ENCODE measurements at places on chromosomes 12 and 14.

GRCh38 chr14:71246539-71246938 lies 339.3 kb downstream of the PCNX1 start:
- DNase-seq: peak; percentile 19

DNA sequence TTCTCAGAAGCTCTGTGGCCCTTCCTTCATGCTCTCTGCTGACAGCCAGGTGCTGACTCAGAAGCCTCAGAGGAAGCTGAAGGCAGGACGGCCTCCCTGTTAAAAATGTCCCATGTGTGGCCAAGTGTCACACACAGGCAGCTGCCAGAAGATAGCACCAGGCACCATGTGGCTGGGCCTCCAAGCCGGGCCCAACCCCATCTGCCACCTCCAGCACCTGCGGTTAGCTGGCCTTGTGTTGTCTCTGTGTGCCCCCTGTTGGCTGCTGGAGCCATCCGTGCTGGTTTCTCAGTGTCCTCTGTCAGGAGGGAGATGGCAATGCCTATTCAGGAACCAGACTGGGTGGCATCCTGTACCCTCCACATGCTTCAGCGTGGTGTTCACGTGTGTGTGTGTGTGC lies 63.2 kb downstream of the TSPAN11 start:
- DNase-seq: peak; percentile 36

- no peak for DNase-seq
Observed at GRCh38 chr14:95484296-95484695, 32.2 kb downstream of the SYNE3 start.

DNA sequence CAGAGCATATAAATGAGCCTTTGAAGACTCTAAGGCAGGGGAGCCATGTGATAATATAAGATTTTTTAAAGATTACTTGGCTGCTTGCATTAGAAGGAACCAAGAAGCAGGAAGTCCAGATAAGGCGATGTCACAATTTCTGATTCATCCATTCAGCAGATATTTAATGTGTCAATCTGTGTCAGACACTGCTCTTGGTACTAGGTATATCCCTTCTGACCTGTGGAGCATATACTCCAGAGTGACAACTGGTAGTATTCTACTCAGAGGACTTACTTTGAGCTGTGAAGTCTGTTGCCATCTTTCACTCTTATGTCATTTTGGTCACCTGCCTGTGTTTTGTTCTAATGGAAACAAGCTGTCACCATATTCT lies 10.7 kb downstream of the EID3 start:
- no peak for DNase-seq

GRCh38 chr14:74289801-74290200 lies 12.9 kb downstream of the ABCD4 start:
- DNase-seq: no peak

DNA sequence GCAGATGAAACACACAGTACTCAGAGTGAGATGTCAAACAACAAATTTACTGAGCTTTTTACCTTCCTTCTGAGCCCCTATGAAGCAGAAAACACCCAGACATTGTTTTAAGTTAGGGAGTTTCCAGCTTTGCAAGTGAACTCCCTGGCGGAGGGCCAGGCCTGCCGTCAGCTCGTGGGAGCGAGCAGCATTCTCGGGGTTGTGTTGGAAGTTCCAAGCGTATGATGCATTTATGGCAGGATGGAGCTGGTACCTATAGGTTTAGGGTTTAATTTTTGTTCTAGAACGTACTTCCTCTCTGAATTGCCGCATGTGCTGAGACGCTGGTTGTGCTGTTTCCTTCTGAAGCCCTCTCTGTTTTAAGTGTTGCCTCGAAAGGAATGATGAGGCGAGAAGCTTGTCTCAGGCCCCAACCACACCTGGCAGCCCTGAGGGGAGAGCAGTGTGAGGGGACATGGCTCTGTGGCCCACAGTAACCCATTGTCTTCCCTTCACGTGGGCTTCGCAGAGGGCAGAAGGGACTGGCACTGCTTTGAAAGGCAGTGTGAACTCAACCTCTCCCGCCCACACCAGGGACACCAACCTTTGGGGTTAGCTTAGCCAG lies 76.6 kb downstream of the SSPN start:
- no peak for DNase-seq

DNA sequence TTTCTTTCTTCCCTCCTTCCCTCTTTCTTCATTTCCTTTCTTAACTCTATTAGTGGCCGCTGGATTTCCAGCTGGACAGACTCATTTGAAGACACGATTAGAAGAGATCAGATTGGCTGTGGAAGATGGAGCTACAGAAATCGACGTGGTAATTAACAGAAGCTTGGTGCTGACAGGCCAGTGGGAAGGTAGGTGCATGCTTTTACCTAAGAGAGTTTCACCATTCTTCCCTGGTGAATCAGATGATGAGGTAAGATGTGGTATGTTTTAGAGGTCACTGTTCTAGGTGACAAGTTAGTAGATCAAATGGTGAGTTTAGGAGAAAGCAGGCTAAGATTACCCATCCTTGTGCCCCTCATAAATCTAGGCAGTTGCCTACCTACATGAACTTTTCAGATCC lies 51.6 kb downstream of the DERA start:
- DNase-seq: no peak

- no peak for DNase-seq
Observed at GRCh38 chr14:44732144-44732543, 225.1 kb upstream of the FSCB start.

GRCh38 chr12:18250313-18250916 lies 10.9 kb upstream of the PIK3C2G start:
- peak; percentile 58 for DNase-seq

DNA sequence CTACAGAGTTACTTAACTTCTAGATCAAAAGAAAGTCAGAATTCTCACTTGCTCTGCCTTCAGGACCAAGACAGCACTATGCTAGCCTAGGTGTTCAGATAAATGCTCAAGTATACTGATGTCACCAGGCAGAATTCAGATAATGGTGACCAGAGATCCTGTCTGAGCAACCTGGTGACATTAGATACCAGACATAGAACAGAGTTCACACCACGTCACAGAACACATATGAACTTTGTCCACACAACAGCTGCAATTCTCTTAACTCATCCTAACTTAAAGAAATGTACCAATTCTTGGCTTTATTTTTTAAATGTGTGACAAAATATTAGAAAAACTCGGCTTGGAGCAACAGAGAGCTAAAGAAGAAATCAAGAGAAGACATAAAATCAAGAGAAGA lies 58.1 kb downstream of the GCH1 start:
- no peak for DNase-seq

- DNase-seq: no peak
Observed at GRCh38 chr12:126761420-126761819, 1505.5 kb upstream of the TMEM132C start.

GRCh38 chr14:61525293-61526011 lies 169.9 kb upstream of the HIF1A start:
- DNase-seq: peak; percentile 48

DNA sequence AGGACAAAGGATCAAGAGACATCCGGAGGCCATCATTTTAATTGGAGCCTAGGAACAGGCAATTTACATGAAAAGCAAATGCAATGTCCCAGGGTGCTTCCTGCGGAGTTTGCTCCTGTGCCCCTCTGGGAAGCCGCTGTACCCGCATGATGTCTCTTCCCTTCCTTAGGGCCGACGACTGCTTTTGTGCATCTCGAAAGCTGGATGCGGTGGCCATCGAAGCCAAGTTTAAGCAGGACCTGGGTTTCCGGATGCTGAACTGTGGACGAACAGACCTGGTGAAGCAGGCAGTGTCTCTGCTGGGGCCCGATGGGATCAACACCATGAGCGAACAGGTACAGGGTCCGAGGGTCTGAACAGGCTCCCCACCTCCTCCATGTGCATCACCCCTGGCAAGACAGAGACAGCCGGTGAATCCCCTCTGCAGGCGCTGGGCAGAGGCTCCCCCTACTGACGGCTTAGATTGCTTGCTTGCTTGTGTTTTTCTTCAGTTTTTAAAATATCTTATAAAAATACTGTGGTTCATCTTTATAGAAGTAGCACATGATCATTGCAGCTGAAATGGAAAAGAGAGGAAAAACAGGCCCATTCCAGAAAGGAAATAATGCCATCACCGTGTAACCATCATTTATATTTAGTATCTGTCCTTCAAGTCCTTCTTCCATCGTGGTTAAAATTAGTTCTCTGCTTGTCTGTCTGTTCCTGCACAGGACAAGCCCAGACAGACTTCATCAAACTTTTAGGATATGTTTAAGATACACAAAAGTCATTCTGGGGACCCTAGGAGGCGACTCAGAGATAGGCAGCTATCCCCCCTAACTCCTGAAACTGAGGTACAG lies 75.4 kb upstream of the PWP1 start:
- peak; percentile 42 for DNase-seq

DNA sequence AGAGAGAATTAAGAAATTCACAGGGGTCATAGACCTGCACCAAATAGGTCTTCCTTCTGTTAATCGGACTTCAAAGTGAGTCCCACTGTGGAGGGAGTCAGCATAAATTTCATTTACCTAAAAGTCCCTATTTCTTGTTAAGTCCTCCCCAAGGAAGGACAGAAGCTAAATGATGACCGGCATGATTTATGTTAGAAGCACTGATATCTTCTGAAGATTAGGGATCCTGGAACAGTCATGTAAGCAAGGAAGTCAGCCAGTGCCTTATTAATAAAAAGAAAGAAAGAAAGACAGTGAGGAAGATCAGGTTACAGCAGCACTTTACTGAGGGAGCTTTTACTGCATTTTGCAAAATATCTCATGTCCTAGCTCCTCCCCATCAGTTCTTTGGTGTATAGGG lies 287.5 kb downstream of the FOXG1 start:
- DNase-seq: no peak

GRCh38 chr14:55454264-55455002 lies 14.0 kb upstream of the TBPL2 start:
- DNase-seq: peak; percentile 98

DNA sequence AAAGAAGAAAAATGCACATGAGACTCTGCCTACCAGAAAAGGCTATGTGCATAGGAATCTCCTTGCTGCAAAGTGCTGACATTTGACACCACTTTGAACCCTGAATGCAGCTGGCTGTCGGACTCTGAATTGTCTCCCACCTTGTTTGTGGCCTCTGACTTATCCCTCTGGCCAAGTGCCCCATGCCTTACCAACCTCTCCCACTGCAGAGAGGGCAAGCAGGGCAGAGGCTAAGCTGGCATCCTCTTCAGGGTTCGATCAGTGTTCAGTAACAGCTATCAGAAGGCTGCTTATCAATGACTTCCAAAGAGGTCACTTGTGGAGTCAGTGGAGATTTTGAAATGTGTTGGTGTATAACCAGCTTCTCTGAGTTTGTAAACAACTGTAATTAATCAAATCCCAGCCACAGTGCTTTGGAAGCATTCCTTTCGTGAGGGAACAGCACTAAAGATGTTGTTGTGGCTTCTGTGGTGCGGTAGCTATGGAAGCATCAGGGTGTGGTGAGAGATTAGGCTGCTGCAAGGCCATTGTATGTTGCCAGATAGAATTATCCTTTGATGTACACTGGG lies 22.6 kb upstream of the BMP4 start:
- DNase-seq: no peak

DNA sequence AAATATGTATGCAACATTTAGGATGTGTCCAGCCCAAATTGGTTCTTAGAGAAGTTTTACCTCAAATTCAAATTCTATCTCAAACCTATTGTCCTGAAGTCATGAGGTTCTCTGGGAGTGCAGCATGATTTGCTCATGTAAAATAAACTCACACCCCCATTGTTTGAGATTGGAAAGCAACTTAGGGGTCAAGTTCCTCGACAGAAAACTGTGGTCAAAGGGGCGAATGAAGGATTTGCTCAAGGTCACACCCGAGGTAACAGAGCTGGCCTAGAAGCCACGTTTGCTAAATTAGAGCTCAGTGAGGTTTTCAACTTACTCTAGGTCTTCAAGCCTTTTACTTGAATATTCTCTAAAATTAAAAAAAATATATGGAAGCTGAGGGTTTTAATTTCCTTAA lies 197.7 kb upstream of the GZMB start:
- DNase-seq: no peak

- no peak for DNase-seq
Observed at GRCh38 chr12:96240656-96241055, 46.5 kb downstream of the ELK3 start.

DNA sequence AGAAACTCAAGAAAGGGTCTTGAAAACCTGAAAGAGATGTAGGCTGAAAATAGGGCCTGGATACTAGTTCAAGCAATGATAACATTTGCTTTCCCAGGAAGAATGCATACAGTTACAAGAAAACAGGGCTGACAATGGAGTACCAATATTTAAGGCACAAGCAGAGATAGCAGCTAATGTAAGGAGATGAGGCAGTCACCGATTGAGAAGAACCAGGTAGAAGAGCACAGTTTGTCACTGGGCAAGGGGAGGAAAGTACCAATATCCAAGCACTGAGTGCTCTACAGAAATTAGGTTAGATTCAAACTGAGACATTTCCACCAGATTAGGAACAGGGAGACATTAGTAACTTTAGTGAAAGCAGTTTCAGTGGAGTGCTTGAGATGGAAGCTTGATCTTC lies 19.9 kb downstream of the RPS6KA5 start:
- no peak for DNase-seq

GRCh38 chr14:91272341-91273272 lies 28.1 kb upstream of the GPR68 start:
- no peak for DNase-seq

GRCh38 chr12:45244561-45245343 lies 28.9 kb downstream of the ANO6 start:
- DNase-seq: no peak

- peak; percentile 67 for DNase-seq
Observed at GRCh38 chr12:108826101-108826806, 31.1 kb downstream of the SSH1 start.

- DNase-seq: no peak
Observed at GRCh38 chr12:1391722-1392121, 202.7 kb downstream of the FBXL14 start.

DNA sequence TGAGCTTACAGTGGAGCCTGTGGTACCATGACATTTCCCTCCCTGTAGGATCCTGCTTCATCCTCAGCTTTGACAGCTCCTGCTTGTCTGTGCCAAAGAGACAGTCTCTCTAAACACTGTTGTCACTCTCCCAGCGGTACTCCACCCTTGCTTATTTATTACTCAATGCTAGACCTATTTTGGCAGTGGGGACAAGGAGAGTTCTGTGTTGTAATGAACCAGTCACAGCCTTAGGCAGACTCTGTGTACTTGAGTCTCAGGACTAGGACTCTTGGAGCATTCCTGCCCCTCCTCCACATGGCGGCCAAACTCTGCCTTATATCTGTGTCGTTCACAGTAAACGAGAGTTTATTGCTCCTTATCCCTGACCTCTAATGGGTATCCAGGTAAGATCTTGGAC lies 70.9 kb downstream of the PIK3C2G start:
- no peak for DNase-seq

DNA sequence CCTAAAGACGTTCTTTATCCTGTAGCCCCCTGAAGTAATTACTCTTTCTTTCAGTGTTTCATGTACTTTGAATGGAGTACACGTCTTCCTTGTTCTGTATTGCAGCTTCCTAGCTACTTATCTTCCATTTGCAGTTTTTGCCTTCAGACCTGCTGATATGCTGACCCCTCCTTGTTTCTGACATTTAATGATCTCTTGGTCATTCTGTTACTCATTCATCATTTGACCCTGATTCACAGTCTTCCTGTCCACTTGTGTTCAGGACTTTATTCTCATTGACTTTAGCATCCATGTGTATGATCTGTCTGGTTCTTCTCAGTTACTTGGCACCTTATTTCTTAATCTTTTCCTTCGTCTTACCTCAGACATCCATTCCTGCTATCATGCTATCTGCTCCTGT lies 22.2 kb downstream of the CPSF2 start:
- no peak for DNase-seq

Measured in KBM-7 (cell line).